ENCODE measurements at places on chromosomes 6 and 20. TPM values are rescaled to one million over a fixed set of nuclear protein-coding genes. Genes with fewer than 3 reads are reported as not detected.

GRCh38 chr20:19463597-19463996, 251.2 kb downstream of the SLC24A3 start:
- no peaks in the 10 kb centered on the region for H3K27me3 ChIP-seq
- H3K4me1 ChIP-seq, result no peaks in the 10 kb centered on the region
- H3K27ac ChIP-seq, result no peak overlapping the region
- no peaks in the 10 kb centered on the region for H3K36me3 ChIP-seq

DNA sequence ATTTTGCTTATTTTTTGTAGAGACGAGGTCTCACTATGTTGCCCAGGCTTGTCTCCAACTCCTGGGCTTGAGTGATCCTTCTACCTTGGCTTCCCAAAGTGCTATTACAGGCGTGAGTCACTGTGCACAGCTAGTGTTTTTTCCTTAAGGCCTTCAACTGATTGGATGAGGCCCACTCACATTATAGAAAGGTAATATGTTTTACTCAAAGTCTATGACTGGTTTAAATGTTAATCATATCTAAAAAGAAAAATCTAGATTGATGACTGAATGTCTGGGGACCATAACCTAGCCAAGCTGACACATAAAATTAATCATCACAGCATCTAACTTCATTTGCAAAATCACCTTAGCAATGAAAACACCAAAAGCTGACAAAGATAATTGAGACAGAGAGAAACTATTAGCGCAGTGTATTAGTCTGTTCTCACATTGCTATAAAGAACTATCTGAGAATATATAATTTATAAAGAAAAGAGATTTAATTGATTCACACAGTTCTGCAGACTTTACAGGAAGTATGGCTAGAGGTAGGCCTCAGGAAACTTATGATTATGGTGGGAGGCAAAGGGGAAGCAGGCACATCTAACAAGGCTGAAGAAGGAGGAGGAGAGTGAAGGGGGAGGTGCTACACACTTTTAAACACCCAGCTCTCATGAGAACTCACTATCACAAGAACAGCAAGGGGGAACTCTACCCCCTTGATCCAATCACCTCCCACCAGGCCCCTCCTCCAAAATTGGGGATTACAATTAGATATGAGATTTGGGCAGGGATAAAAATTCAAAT, 66.8 kb upstream of the ARHGAP18 start:
- DNase-seq, result no peak
- H3K36me3 ChIP-seq, result no peaks in the 10 kb centered on the region
- H3K27ac ChIP-seq, result no peak overlapping the region

DNA sequence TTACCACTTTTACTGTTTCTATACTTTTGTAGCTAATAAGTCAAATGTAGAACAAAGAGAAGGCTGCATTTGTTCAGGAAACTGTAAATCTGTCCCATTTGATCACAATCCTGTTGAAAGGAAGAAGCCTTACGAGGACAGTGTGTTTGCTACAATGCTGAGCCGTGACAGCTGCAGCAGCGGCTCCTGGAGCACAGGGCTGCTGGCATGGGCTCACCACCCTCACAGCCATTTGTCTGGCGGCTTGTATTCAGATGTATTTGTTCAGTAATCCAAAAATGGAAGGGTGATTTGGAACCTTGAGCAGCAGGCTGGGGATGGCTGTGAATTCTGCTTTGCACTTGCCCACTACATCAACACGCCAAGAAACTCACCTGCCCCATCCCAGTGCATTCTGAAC, 5.7 kb downstream of the TUBB2A start:
- no peak overlapping the region for H3K4me3 ChIP-seq
- H3K27ac ChIP-seq, result no peak overlapping the region
- no peaks in the 10 kb centered on the region for H3K27me3 ChIP-seq
- no peaks in the 10 kb centered on the region for H3K36me3 ChIP-seq
- no peaks in the 10 kb centered on the region for H3K4me1 ChIP-seq

GRCh38 chr20:22629447-22629846, 45.1 kb upstream of the FOXA2 start:
- H3K36me3 ChIP-seq, result no peaks in the 10 kb centered on the region
- no peak overlapping the region for H3K27ac ChIP-seq
- no peak overlapping the region for H3K4me3 ChIP-seq
- peaks cover 2% of the 10 kb centered on the region for H3K27me3 ChIP-seq
- no peak for DNase-seq

- no peak overlapping the region for H3K4me3 ChIP-seq
- no peaks in the 10 kb centered on the region for H3K27me3 ChIP-seq
- no peaks in the 10 kb centered on the region for H3K4me1 ChIP-seq
Measured at GRCh38 chr6:157144859-157145568, 178.3 kb downstream of the TMEM242 start.

DEFB124 gene
- total RNA-seq, result 7.6 TPM

AKAP12 gene
- total RNA-seq, result 77.7 TPM

FAM184A gene
- 3.8 TPM for total RNA-seq

TPX2 gene
- 2.1 TPM for total RNA-seq
